ENCODE measurements at places on chromosomes 1 and 21.

DNA sequence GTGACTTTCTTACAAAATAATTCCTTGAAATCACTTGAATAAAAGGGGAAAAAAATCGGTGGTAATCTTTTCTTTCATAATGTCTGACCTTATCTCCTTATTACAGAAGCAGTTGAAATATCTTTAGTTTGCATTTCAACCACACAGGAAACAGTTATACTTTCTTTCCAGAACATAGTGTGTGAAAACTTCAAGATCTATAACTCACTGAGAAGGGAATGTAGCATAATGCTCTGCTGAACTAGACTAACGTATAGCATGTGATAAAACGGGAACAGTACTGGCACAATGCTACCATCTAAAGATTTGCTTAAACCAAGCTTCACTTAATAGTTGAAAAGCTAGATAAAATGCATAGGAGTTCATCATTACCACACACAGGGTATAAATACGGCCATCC lies 45.0 kb downstream of the VAV3 start:
- DNase-seq = no peak

- peak; percentile 45 for DNase-seq
Measured at GRCh38 chr1:23122023-23122748, 46.5 kb downstream of the LUZP1 start.

- DNase-seq = no peak
Measured at GRCh38 chr1:201766131-201766866, 62.7 kb upstream of the IPO9 start.

- DNase-seq = no peak
Measured at GRCh38 chr1:39395357-39395831, 96.0 kb upstream of the BMP8A start.

- DNase-seq = no peak
Measured at GRCh38 chr1:147052143-147052542, 114.0 kb downstream of the NBPF12 start.
